ENCODE measurements at places on chromosomes 2 and 18.

GRCh38 chr18:31929273-31929672 is 13.7 kb downstream of the TRAPPC8 start:
- no peak for ATAC-seq

DNA sequence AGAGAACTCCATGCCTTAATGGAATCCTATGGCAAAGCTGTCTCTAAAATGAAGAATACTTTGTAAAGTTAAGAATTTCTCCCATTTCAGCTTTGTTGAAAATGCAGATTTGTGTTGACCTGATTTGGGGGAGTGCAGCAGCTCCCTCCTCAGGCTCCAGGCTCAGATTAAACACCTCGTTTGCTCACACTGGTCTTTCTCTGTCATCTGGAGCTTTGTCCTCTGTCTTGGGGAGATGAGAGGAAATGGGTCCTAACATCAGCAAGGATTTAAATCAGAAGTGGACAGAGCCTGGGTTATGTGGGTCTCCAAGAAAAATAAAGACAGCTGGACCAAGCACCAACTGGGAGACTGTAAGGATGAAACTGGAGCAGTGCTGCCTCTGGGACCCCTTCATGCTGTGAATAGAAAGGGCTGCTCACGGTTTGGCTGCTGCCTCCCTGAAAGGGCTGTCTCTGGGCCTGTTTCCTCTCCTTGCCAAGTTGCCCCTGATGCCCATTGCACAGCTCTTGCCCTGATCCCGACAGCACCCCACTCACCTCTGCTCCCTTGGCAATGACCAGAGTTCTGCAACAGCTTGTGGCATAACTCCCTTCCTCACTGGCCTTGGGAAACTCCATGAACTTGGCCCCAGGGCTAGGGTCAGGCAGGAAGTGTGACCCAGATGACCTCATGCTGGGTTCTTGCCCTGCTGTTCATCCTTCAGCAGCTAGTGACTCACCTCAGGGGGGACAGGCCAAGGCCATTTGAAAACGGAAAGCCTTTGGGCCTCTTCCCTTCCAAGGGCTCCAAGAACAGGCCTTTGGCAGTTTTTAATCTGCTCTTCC is 197.2 kb downstream of the CYP26B1 start:
- peak; percentile 6 for ATAC-seq

DNA sequence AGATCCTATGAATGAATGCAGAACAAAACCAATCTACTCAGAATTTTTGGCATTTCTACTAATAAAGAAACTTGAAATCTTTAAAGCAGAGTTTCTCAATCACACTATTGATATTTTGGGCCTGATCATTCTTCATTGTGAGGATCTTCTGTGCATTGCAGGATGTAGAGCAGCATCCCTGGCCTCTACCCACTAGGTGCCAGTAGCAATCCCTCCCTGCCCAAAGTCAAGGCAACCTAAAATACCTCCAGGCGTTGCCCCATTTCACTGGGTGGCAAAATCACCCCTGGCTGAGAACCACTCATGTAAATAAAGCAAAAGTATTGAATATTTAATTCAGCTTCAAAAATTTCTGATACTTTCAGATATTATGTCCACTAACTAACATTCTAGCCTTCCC is 213.0 kb downstream of the SP3 start:
- no peak for ATAC-seq

DNA sequence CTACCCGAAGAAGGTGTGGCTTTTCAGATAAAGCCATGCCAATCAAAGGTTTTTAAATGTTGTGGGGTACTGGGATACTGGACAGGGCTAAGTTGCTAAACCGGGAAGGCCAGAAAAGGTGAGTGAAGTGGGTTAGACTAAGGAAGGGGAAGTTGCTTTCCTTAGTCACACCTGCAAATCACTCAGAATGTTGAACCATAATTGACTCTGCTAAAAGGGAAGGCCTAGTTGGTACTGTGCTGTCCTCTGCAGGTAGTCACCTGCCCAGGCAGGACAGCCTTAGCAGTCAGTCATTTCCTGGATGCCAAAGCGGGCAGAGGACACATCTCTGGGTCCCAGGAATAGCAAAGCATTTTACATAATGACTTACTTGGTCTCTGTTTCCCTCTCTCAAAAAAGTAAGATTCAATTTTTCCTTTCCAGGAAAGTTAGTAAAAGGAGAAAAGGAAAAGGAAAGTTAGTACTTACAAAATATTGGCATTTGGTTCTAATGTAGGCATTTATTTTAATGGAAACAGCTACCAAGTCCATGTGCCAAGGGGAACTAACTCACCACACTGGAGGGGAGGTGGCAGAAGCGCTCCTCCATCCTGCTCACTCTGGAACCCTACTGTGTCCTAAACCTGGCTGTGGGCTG is 60.3 kb downstream of the RFTN2 start:
- ATAC-seq = peak; percentile 99

GRCh38 chr2:185787227-185788145 is 48.9 kb downstream of the FSIP2 start:
- ATAC-seq = no peak

- ATAC-seq = no peak
Observed at GRCh38 chr2:27431395-27431794, 3.0 kb downstream of the NRBP1 start.

GRCh38 chr2:108935271-108935741 is 53.7 kb downstream of the EDAR start:
- ATAC-seq = no peak

- no peak for ATAC-seq
Observed at GRCh38 chr2:59947917-59948541, 605.4 kb downstream of the BCL11A start.

GRCh38 chr2:238893349-238894000 is 45.6 kb downstream of the TWIST2 start:
- ATAC-seq = no peak

DNA sequence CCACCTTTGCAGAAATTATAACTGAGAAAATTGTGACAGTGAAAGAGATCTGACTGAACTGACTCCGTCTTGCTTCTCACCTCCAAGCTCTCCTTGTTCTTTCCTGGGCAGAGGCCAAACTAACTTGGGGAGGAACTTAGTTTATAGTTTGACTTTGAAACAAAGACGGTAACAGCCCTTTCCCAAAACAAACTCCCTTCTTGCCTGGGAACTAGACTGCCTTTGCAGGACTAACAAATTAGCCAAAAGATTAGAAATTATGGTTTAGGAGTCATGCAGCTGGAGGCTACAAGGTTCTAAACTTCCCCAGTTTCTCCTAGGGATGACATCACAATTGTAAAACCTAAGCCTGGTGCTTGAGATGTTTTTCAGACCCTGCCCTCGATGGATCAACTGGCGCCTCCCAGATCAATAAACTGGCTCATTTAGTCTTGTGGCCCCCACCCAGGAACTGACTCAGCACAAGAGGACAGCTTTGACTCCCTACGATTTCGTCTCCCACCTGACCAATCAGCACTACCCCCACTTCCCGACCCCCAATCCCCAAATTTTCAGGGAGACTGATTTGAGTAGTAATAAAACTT is 137.7 kb downstream of the ALPK2 start:
- ATAC-seq = no peak

GRCh38 chr2:3291750-3292149 is 85.9 kb downstream of the EIPR1 start:
- no peak for ATAC-seq

- ATAC-seq = no peak
Observed at GRCh38 chr2:75728614-75729419, 18.1 kb upstream of the GCFC2 start.

- no peak for ATAC-seq
Observed at GRCh38 chr2:47626664-47627063, 156.3 kb upstream of the MSH6 start.

DNA sequence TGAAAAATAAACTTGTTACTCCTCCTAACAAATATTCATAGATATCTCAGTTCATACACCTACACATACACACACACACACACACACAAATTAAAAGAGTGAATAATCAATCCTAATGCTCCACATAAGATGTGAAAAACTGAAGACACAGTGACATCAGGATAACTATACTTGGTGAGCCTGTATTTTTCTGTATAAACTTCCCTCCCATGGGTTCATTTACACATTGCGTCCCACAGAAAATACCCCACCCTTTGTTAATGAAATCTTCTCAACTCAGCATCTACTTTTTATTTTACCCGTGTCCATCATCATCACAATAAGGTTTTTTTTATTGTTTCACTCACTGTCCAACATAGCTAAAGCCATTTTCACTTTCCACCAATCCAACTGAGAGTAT is 60.4 kb downstream of the CD226 start:
- no peak for ATAC-seq

GRCh38 chr2:50953021-50953420 is 78.9 kb downstream of the NRXN1 start:
- peak; percentile 99 for ATAC-seq

DNA sequence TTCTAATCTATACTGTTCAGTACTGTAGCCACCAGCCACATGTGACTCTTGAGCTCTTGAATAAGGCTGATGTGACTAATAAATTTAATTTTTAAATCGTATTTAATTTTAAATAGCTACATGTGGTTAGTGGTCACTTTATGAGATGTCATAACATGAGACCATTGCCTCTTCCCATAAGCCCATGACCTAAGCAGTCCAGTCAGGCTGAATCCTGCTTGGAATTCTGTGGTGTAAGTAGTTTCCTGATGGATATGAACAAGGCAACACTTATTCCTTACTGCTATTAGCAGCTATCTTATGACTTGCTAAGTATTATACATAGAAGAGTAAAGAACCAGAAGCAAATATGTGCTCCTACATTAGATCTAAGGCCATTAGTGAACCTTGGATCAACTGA is 150.0 kb downstream of the DIS3L2 start:
- ATAC-seq = no peak

DNA sequence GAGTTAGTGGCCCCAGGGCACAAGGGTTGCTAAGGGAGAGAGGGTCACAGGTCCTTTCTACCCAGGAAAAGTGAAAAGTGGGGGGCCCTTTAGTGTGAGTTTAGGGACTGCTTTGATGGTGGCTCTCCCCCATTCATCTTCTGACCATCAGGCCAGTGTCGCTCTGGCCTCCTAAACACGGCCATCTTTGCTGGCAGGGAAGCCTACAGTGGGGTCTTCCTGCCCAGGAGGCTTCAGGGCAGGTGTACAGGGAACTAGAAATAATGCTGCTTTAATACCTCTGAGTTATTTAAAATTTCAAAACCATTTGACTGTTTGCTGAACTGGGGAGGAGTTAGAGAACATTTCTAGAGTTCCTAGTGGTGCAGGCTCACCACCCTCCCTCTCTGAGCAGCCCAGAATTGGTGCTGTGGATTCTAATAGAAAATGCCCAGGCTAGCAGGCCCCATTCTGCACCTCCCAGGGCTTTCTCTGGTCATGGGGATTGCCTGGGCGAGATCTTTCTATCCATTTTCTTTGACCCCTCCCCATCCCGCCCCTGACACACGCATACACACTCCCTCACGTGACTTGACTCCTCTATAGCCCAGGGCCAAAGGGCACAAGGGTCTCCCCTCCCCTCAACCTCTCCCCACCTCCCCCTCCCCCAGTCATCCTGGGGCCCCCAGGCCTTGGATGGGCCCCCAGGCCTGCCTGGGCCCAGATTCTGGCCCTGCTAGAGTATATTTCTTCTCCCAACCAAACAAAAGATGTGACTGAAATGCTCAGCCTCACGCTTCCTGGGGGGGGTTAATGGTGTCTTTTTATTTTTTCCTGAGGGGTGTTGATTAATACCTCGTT is 3.1 kb downstream of the PKDCC start:
- ATAC-seq = no peak

GRCh38 chr2:569681-570080 is 107.5 kb downstream of the TMEM18 start:
- no peak for ATAC-seq

DNA sequence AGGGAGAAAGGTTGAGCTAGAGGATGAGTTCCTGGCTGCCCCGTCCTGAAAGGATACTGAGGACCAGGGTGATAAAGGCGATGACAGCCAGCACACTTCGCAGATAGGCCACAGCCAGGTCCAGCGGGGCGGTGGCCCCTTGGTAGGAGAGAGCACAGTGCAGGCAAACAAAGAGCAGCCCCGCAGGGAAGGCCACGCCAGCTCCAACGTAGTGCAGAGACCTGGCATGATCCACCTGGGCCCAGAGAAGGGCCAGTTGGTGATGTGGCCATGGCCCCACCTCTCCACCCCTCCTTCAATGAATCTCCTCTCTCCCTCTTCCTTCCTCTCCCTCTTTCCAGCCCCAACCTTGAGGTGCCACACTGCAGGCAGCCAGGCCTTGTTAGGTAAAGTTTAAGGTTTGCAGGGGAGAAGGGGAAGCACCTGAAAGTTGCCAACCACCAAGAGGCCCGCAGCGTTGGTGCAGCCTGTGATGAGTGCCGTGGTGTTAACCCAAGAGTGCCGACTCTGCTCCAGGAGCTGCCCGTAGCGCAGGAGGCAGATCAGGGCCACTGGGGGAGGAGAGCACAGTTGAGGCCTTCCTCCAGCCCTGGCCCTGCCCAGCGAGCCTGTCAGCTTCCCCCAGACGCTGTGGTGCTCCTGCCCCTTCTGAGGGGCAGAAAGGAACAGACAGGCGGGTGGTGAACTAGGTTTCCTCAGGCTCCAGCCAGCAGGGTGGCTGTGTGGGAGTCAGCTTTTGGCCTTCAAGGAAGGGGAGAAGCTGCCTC is 2.8 kb downstream of the TMEM150A start:
- no peak for ATAC-seq

GRCh38 chr2:170475878-170476277 is 239.3 kb upstream of the SP5 start:
- no peak for ATAC-seq

DNA sequence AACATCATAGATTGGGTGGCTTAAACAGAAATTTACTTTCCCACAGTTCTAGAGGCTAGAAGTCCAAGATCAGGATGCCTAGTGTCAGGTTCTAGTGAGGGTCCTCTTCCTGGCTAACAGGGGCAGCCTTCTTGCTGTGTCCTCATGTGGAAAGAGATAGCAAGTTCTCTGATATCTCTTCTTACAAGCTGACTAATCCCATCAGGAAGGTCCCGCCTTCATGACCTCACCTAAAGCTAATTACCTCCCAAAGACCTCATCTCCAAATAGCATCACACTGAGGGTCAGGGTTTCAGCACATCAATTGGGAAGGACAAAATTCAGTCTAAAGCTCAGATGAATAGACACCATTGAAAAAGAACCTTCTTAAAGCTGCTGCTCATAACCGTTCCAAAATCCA is 22.9 kb downstream of the ACVR1 start:
- no peak for ATAC-seq

GRCh38 chr2:12903272-12903671 is 186.5 kb downstream of the TRIB2 start:
- ATAC-seq = no peak

- ATAC-seq = no peak
Observed at GRCh38 chr2:53744395-53745065, 23.1 kb upstream of the CHAC2 start.

DNA sequence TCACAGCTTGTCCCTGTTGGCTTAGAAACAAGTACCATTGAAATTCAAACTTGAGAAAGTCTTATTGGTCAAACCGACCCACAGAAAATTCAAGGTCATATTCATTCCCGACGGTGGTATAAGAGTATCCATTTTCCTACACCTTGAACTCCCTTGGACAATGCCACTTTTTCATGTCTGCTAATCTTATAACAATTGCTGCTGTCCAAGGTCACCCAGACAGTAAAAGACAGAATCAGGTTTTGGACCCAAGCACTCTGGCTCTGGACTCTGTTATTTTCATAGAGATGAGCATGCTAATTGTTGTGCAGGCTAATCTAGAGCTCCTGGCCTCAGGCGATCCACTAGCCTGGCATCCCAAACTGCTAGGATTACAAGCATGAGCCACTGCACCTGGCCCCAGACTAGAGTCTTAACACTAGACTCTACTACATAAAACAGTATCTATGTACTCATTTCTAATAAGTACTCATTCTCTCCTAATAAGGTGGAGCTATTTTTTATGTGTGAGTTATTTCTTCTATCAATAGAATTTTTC is 57.8 kb downstream of the C2orf76 start:
- no peak for ATAC-seq

- ATAC-seq = no peak
Observed at GRCh38 chr2:168710754-168711467, 91.5 kb upstream of the NOSTRIN start.
